Astrocyte of the hippocampus (primary cell): ENCODE measurements at places on chromosomes 12 and 14.

- no peak for DNase-seq
These were observed 575.2 kb upstream of the MDGA2 start for GRCh38 chr14:48250575-48250974.

- peak; percentile 48 for DNase-seq
These were observed 3.8 kb upstream of the SIVA1 start for GRCh38 chr14:104749111-104749649.

DNA sequence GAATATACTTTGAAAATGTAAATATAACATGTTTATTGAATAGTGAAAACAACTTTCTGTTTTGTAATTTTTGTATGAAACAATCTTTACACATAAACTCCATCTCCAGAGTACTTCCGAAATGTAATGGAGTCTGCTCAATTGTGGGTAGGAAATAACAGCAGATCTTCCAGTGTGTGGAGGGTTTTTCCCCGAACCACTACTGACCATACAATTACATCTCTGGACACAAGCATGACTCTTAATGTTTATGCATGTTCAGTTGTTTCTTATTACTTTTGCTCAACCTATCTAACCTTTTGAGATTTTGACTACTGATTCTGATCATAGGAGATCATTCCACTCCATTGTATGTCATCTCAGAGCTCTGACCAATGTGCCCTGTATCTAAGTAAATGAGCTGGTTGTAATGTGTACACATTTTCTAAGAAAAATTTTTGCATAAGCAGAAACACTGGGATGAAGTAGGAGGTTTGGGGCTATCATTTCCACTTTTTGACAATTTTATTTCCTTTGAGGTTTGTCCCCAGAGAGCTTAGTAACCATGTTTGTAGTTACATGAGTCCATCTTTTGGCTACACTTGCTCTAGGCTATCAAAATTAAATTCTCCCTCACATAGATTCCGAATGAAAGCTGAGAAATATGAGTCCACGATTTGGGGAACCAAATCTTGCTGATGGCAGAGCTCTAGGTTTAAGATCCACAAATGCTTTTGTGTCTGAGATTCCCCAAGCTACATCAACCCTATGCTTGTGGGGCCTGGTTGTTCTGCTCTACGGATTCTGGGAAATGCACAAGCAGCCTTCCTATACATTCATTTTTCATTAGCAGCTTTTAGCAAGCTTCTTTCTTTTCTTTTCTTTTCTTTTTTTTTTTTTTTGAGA lies 21.4 kb upstream of the CLEC4D start:
- no peak for DNase-seq

DNA sequence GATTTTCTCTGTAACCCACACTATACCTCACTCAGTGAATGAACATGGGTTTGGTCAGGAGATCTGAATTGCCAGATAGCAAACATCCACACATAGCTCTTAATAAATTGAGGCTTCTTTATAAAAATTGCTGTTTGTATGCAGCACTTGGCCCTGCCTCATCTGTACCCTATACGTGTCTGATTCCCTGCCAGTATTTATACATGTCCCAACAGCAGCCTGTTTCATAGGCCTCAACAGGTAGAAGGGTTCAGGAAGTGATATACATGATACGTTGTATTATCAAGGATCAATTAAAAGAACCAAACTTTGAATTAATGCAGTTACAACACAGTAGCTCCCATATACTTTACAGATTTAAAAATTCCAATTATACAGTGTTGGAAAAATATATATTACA lies 32.3 kb downstream of the RASSF9 start:
- no peak for DNase-seq

GRCh38 chr12:65511912-65512311 lies 233.4 kb downstream of the MSRB3 start:
- peak; percentile 31 for DNase-seq

- no peak for DNase-seq
These were observed 98.4 kb downstream of the CCDC60 start for GRCh38 chr12:119432949-119433348.

DNA sequence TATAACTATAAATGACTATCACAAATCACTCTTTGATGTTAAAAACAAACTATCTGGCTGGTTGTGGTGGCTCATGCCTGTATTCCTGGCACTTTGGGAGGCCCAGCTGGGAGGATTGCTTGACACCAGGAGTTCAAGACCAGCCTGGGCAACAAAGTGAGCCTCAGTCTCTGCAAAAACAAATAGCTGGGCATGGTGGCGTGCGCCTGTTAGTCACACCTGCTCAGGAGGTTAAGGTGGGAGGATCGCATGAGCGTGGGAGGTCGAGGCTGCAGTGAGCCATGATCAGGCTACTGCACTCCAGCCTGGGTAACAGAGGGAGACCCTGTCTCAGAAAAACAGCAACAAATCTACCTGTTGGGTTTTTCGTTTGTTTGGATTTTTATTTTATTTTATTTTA lies 5.4 kb downstream of the TXNRD1 start:
- no peak for DNase-seq

- peak; percentile 82 for DNase-seq
These were observed 296.1 kb upstream of the SYT1 start for GRCh38 chr12:78568321-78569020.
